ENCODE measurements at places on chromosomes 3 and 15.

GRCh38 chr15:82021992-82022391 lies 23.8 kb downstream of the MEX3B start:
- no peak for DNase-seq

DNA sequence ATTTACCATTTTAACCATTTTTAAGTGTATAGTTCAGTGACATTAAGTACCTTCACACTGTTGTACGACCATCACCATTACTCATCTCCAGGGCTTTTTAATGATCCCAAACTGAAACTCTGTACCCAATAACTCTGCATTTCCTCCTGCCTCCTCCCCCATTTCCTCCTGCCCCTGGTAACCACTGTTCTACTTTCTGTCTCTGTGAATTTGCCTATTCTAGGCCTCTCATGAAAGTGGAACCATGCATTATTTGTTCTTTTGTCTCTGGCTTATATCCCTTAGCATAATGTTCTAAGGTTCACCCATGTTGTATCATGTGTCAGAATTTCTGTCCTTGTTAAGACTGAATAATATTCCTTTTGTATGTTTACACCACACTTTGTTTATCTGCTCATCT lies 154.2 kb downstream of the MECOM start:
- no peak for DNase-seq

- no peak for DNase-seq
Measured at GRCh38 chr3:30428251-30428650, 178.2 kb upstream of the TGFBR2 start.

DNA sequence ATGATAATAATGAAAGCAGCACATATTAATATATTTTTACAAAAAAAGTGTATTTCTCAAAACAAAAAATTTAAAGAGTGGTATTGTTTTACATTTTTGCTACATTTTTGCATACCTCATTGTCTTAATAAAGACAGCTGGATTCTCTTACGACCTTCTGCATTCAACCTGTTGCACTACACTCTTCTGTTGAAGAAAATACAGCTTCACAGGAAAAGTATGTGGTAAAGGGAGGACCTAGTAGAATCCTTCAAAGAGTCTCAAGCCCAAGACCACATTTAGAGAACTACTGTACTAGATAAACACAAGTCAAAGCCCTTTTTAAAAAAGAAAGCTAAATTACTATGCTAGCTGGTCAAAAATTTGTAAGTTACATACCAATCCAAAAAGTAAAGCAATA lies 7.9 kb downstream of the ZNF280D start:
- DNase-seq, result no peak

GRCh38 chr3:139472380-139473010 lies 3.8 kb downstream of the RBP2 start:
- no peak for DNase-seq

GRCh38 chr15:27679731-27680471 lies 419.2 kb downstream of the OCA2 start:
- DNase-seq, result no peak

DNA sequence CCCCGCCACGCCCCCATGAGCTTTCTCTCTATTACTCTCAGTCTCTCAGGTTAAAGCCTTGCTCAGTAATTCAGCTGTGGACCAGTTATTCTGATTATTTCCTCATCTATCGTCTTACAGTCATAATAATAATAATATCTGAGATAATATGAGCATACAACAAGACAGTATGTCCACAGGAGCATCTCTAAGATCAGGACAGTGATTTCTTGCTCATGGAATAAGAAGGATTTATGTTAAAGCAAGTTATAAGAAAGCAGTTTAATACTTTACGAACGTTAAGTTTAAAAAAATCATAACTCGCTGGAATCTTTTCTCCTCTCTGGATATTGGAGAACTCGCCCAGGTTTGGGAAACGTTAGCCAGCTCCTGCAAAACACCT lies 643 bp upstream of the LMCD1 start:
- DNase-seq, result no peak

DNA sequence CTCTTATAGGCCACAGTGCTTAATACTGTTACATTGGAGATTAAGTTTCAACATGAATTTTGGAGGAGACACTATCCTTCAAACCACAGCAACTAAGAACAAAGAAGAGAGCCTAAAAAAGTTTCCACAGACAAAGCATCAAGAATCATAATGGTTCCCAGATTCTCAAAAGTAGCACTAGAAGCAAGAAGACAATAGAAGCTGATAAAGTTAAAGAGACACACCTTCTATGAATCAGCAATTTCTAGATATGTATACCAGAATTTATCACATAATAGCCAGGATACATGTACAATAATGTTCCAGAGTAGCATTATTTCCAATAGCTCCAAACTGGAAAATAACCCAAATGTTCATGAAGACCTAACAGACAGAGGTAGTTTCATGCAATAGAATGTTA lies 12.2 kb downstream of the NKIRAS1 start:
- no peak for DNase-seq

All from effector CD8-positive, alpha-beta T cell (primary cell).